Cerebellar cortex (tissue), 1 donor: ENCODE measurements at places on chromosomes 12 and 14.

- DNase-seq, result no peak
These were observed 7.7 kb downstream of the CAPS2 start for GRCh38 chr12:75322464-75322863.

- no peak for DNase-seq
These were observed 132.3 kb downstream of the C12orf75 start for GRCh38 chr12:105462831-105463230.

- no peak for DNase-seq
These were observed 38.7 kb downstream of the KLC1 start for GRCh38 chr14:103667671-103668070.

GRCh38 chr12:5017638-5018348, 25.9 kb upstream of the KCNA5 start:
- no peak for DNase-seq

- no peak for DNase-seq
These were observed 94.8 kb downstream of the BCL11B start for GRCh38 chr14:99177046-99177655.

GRCh38 chr12:113058553-113058952, 2.0 kb downstream of the DTX1 start:
- no peak for DNase-seq

GRCh38 chr12:102407776-102408486, 72.4 kb downstream of the IGF1 start:
- no peak for DNase-seq

DNA sequence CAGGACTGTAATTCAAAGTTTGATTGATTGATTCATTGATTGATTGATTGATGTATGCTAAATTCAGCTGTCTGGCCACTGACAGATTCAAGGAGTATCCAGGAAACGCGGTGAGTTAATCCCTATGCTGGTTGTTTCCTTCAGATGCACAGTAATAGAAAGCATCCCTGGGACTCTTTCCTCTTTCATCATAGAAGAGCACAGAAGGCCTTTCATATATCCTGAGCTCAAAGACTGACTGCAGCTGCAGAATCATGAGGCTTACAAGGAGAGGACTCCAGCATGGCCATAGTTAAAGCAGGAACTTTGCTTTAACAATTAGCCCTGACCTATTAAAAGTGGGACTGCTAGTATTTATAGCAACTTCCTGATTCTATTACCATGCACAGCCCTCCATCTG, 187.7 kb upstream of the TMTC1 start:
- no peak for DNase-seq

GRCh38 chr12:1305791-1306500, 288.4 kb downstream of the FBXL14 start:
- no peak for DNase-seq

GRCh38 chr14:51626185-51626584, 25.5 kb upstream of the FRMD6 start:
- DNase-seq, result no peak

DNA sequence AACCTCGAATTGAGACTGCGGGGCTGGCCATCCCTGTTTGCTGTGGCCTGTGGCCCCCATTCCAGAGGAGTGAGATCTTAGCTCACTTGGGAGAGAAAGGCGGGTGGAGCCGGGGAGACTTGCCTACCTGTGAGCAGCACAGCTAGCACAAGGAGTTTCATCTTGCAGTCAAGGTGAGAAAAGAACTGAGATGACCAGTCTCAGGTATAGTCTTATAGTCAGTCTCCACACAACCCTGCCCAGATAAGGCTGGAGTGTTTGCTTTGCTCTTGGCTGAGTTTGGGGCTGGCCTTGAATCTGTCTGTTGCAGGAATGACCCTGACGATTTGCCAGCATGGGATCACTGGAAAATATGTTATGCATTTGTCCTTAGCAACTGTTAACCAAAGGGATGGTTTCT, at the start of gene PLA2G1B:
Gene PLA2G1B, minus strand, starts transcription at position 187 of the 400 bp plus-strand sequence. Its CDS starts 26 bp downstream, at position 161.
- DNase-seq, result no peak
